ENCODE measurements at places on chromosomes 6 and 20. TPM values are rescaled to one million over a fixed set of nuclear protein-coding genes. Genes with fewer than 3 reads are reported as not detected.

The GMEB2 gene
- 4.5 TPM for polyA plus RNA-seq

The FAM162B gene
- polyA plus RNA-seq: not detected

The HLA-DRB1 gene
- 6.9 TPM for polyA plus RNA-seq

The ADGRF4 gene
- polyA plus RNA-seq: not detected

The ZNF391 gene
- polyA plus RNA-seq: 1.8 TPM

The NKAIN2 gene
- polyA plus RNA-seq: not detected

The PSMB9 gene
- 763 TPM for polyA plus RNA-seq

The RBM38 gene
- 97.8 TPM for polyA plus RNA-seq

The ADTRP gene
- 41.9 TPM for polyA plus RNA-seq

DNA sequence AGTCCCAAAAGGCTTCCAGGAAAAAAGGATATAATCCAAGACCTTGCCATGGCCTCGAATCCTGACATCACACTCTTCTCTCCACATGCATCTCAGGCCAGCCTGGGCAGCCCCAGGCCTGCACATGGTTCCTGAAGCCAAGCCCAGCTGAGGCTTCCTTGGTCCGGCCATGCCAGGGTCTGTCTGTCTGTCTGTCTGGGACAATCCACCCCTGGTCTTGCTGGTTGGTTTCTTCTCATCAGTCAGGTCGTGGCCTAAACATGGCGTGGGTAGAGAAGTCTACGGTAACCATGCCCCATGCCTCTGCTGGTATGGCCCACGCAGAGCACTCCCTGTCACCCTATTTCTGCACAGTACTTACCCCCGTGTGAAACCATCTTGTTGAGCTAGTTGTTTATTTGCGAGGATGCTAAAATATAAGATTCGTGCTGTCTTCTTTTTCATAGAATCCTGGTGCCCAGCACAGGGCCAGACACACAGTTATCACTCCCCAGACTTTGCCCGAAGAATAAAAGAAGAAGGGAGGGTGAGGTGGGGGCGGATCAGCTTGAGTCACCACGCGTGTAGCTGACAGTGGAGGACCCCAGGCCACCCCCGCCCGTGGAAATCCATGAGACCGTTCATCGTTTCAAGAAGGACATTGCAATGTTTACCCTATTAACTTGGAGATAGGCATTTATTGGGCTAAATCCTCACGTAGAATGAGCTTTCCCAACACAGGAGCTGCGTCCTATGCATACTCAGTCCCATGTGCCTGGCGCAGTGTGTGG lies 107.2 kb downstream of the RNASET2 start:
- no peaks in the 10 kb centered on the region for H3K27me3 ChIP-seq
- peaks cover 4% of the 10 kb centered on the region for H3K4me1 ChIP-seq
- H3K4me3 ChIP-seq: no peak overlapping the region
- no peak for DNase-seq
- H3K27ac ChIP-seq: no peak overlapping the region
- no peaks in the 10 kb centered on the region for H3K36me3 ChIP-seq

DNA sequence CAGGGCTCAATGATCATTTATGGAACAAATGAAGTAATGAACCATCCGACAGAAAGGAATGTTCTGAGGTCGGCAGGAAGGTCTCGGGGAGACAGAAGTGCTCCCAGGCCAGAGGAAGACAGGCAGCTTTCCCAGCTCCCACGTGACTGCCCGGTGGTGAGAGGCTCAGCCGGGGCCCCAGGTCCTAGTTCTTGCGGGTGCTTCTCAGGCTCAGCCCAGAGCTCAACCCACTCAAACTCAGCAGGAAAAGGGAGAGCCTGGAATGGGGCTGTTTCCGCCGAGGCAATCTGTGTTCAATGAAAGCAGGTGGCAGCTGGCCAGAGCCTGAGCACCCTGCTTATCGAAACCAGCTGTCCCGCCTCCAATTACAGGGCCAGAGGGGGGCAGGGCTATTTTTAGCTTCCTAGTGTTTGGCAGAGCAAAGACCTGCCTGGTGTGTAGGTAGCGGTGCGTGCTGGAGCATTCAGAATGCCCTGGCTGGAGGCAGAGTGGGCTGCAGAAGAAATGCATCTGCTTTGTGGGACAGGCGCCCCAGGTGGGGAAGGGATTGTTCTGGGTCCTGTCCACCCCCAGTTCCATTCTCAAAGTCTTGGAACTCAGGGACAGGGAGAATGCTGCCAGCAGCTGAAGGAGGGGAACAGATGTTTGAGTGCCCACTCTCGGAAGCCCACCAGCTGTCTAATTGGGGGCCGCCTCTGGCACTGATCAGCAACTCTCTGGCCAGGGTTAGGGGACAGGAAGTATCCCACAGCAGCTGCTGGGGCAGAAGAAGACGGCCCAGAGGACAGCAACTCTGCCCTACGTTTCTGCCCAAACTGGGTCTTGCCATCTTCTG lies 145.1 kb downstream of the PREX1 start:
- H3K36me3 ChIP-seq: peaks cover 82% of the 10 kb centered on the region
- H3K27me3 ChIP-seq: no peaks in the 10 kb centered on the region
- DNase-seq: no peak
- H3K4me3 ChIP-seq: no peak overlapping the region

DNA sequence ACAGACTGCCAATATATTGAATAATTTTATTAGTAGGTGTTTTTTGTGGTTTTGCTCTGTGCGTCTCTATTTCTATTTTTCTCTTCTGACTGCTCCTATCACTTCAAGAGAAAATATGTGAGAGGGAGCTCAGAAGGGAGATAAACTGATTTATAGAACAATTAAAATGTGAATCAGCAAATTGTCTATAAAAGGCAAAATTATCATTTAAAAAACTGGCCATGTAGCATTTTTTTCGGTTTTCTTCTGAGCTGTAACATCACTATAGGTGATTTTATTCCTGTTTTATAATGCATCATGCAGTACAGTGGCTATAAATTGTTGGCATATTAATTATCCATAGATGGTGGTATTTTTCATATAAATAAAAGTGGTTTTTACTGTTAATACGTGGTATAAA lies 416.5 kb downstream of the DOK5 start:
- no peak for DNase-seq
- no peak overlapping the region for H3K4me3 ChIP-seq
- no peak overlapping the region for H3K27ac ChIP-seq
- H3K27me3 ChIP-seq: no peaks in the 10 kb centered on the region
- H3K4me1 ChIP-seq: no peaks in the 10 kb centered on the region

GRCh38 chr20:14142964-14143627 lies 147.8 kb downstream of the MACROD2 start:
- DNase-seq: no peak
- H3K27me3 ChIP-seq: no peaks in the 10 kb centered on the region
- no peak overlapping the region for H3K27ac ChIP-seq
- no peaks in the 10 kb centered on the region for H3K4me1 ChIP-seq
- H3K4me3 ChIP-seq: no peak overlapping the region

DNA sequence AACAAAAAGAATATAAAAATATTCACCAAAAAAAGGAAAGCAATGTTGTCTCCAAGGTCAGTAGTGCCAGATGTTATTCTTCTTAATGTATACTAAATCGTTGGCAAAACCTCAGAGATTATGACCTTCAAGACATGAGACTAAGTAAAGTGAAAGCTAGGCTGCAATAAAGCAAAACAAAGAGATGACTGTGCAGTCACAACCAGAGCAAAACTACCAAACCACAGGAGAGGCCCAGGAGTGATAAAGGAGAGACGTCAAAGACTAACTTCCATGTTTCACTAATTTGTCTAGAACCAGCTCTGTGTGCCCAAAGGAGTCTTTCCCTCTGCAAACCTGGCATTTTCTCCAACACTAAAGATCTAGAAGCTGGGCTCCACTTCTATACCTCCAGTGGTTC lies 155.9 kb upstream of the POU3F2 start:
- H3K4me3 ChIP-seq: no peak overlapping the region
- no peak for DNase-seq
- no peak overlapping the region for H3K27ac ChIP-seq

DNA sequence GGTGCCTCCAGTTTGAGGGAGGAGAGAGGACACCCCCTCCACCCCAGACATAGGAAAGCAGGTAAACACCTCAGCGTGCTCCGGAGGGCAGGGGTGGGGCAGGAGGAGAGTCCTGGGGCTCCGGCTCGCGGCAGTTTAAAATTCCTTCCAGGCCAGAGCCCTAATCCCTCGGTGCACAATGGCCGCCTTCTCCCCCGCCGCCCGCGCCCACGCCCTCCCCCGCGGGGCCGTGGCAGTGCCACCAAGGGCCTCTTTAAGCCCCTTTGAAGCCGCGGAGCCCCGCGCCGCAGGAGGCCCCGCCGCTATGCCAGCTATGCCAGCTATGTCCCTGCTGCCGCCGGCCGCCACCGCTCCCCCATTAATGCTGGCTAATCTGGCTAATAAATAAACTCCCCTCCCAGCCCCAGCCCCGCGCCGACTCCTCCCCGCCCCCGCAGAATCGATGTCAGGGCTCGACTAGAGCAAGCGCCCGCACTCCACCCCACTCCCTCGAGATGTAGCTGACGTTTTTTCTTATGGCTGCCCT lies 125.1 kb downstream of the MRPL14 start:
- H3K27ac ChIP-seq: no peak overlapping the region
- no peaks in the 10 kb centered on the region for H3K36me3 ChIP-seq
- peaks cover 20% of the 10 kb centered on the region for H3K27me3 ChIP-seq
- no peak overlapping the region for H3K4me3 ChIP-seq
- no peak for DNase-seq

GRCh38 chr6:109082188-109082577 lies 12.5 kb downstream of the SESN1 start:
- H3K27me3 ChIP-seq: no peaks in the 10 kb centered on the region
- H3K36me3 ChIP-seq: no peaks in the 10 kb centered on the region
- H3K4me3 ChIP-seq: no peak overlapping the region
- DNase-seq: no peak
- H3K4me1 ChIP-seq: no peaks in the 10 kb centered on the region

GRCh38 chr6:150753371-150754064 lies 112.0 kb upstream of the MTHFD1L start:
- no peak overlapping the region for H3K4me3 ChIP-seq
- no peaks in the 10 kb centered on the region for H3K27me3 ChIP-seq
- no peaks in the 10 kb centered on the region for H3K36me3 ChIP-seq
- no peak overlapping the region for H3K27ac ChIP-seq

GRCh38 chr6:36501686-36502085 lies 45.6 kb downstream of the STK38 start:
- no peak overlapping the region for H3K27ac ChIP-seq
- H3K4me3 ChIP-seq: no peak overlapping the region
- H3K36me3 ChIP-seq: peaks cover 44% of the 10 kb centered on the region
- peaks cover 19% of the 10 kb centered on the region for H3K4me1 ChIP-seq
- no peak for DNase-seq

DNA sequence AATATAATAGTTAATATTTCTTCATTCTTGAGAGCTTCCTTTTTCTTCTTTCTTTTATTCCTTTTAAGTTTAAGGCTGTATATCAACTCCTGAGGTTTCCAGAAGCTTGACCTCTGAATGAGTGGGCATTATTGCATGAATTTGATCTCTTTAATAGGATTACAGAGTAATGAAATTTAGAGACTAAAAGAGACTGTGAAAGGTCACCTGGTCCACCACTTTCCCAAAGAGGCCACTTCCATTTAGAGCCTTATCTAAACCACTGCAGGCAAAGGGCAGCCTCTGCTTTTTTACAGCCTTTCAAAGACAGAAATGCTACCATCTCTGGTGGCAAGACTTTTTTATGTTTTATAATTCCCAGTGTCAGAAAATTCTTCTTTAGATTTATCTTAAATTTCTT lies 215.3 kb upstream of the HS3ST5 start:
- no peaks in the 10 kb centered on the region for H3K27me3 ChIP-seq
- no peak overlapping the region for H3K4me3 ChIP-seq
- no peak for DNase-seq
- no peaks in the 10 kb centered on the region for H3K36me3 ChIP-seq
- H3K4me1 ChIP-seq: no peaks in the 10 kb centered on the region
- H3K27ac ChIP-seq: no peak overlapping the region

DNA sequence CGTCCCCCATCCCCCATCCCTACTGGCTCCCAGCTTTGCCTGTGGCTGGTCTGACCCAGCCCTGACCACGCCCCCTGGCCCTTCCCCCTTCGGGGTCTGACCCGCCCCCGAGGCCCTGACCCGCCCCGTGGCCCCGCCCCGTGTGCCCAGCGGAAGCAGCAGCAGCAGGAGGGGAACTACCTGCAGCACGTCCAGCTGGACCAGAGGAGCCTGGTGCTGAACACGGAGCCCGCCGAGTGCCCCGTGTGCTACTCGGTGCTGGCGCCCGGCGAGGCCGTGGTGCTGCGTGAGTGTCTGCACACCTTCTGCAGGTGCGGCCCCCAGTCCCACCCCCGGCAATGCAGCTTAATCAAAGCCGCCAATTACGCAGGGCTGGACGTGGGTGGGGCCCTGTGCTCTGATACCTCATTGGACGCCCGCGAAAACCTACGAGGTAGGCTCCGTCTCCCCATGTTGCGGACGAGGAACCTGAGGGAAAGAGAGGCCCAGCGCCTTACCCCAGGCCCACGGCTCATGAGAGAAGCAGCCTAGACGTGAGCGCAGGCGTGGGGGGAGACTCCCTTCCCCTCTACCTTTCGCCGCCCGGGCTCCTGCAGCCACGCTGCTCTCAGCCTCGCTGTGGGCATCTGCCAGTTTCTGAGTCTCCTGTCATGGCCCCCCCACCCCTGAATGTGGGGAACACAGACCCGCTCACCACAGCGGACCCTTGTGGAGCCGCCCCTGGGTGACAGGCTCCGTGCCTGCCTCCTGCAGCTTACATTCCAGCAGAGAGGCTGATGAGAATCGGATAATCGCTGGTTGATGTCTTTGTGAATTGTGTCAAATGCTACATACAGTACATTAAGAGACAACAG lies 12.8 kb downstream of the RBCK1 start:
- H3K36me3 ChIP-seq: peaks cover 40% of the 10 kb centered on the region
- H3K4me3 ChIP-seq: no peak overlapping the region
- H3K27ac ChIP-seq: no peak overlapping the region
- H3K27me3 ChIP-seq: no peaks in the 10 kb centered on the region

DNA sequence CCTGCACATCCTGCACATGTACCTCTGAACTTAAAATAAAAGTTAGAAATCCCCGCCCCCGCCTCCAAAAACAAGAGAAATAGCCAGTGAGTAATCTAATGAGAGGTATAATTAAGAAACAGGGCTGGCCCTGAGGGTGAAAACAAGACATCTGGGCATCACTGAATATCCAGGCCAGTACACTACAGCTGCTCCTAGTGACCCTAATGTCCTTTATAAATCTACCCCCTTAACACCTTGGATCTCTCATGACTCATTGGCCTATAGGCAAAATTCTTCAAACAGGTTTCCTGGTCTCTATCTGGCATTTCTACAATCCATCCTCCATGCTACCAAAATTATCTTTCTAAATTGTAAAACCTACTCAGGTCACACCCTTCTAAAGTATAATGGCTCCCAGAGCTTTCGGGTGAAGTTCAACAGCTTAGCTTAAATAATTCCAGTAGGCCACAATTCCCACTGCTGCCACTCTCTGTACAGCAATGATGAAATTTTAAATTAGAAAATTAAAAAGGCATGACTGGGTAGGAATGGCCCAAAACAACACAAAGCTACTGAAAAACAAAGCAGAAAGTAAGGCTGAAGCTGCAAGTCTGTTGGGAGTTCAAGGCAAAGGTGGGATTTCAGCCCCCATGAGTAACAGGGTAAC lies 260.9 kb downstream of the GMDS start:
- no peak overlapping the region for H3K27ac ChIP-seq
- no peaks in the 10 kb centered on the region for H3K36me3 ChIP-seq
- H3K4me3 ChIP-seq: no peak overlapping the region
- DNase-seq: no peak
- H3K27me3 ChIP-seq: no peaks in the 10 kb centered on the region
- H3K4me1 ChIP-seq: no peaks in the 10 kb centered on the region

Data from CD4-positive, alpha-beta memory T cell (primary cell).